ENCODE measurements at places on chromosomes 7 and 10. TPM values are rescaled to one million over a fixed set of nuclear protein-coding genes. Genes with fewer than 3 reads are reported as not detected.

Gene TYW1B
- 3.5 TPM for total RNA-seq

Gene DMTF1
- 31.6 TPM for total RNA-seq

Gene MYO3A
- not detected for total RNA-seq

Gene CBX3
- total RNA-seq, result 115 TPM

Gene CSTF2T
- total RNA-seq, result 15.5 TPM
